ENCODE measurements at places on chromosomes 6 and 20.

DNA sequence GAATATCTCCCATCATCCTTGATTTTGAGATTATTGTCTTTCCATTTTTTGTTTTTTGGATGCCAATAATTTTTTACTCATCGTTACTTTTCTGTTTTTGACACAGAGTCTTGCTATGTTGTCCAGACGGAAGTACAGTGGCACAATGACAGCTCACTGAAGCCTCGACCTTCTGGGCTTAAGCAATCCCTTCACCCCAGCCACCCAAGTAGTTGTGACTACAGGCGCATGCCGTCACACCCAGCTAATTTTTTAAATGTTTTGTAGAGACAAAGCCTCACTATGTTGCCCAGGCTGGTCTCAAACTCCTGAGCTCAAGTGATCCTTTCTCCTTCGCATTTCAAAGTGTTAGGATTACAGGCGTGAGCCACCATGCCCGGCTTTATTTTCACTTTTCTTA is 602.4 kb upstream of the AGPAT4 start:
- DNase-seq: no peak

DNA sequence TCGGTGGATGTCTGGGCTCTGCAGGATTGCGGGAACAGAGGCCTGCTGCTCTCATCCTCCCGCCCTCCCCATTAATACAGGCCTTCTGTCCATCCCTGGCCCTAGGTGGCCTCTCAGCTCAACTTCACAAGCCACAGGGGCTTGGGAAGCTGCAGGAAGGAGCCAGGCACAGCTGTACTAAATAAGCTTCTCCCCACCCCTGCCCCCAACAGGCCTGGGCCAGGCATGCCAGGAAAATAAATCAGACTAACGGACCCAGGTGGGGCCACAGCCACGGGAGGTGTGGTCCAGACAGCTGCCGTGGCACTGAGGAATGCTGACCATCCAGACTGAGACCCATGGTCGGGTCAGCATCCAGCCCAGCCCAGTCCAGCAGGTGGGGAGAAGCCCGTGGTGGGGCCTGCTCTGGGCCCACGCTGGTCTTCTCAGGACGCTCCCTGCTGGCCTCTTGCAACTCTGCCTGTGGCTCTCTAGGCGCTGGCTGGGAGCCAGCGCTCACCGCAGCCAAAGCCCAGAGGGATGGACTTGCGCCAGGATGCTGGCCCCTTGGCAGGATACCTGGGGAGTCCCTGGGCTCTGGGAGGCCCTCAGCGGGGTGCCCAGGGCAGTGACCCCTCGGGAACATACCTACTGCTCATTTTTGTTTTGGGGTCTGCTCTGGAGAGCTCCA is 8.6 kb upstream of the YTHDF1 start:
- DNase-seq: no peak

- DNase-seq: no peak
These were observed 75.9 kb downstream of the ERMARD start for GRCh38 chr6:169827290-169827717.

GRCh38 chr6:133130863-133131262 is 110.3 kb upstream of the EYA4 start:
- no peak for DNase-seq

DNA sequence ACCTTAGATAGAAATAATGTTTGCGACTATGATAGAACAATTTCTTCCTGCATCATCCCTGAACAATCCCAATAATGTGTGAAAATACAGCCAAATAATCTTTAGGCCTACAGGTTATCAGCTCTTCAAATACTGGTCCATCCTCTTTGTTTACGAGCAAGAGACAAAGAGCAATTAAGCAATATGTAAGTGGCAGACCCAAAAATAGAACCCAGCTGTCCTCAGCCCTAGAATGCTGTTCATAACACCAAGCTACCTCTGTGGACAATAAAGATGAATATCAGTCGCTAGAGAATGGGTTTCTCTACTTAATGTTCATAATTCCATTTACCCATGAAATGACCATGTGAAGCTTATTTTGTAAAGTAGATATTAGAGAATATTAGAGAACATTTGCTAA is 28.4 kb upstream of the OSTM1 start:
- DNase-seq: no peak

DNA sequence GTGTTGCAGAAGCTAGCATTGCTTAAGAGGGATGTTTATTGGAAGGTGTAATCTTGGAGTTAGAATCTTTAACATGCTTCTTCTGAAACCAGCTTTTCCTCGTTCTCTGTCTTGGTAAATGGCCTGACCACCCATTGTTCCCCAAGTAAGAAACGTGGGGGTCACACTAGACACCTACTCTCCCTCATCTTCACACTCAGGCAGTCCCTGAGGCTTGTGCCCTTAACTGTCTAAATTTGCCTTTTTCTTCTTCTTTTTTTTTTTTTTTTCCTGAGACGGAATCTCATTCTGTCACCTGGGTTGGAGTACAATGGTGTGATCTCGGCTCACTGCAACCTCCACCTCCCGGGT is 16.2 kb upstream of the ARFGEF2 start:
- DNase-seq: no peak

- DNase-seq: no peak
These were observed 14.8 kb downstream of the PTPRK start for GRCh38 chr6:128505603-128506002.

- peak; percentile 66 for DNase-seq
These were observed at the start of gene POU3F2 for GRCh38 chr6:98834060-98835031. TSS of gene POU3F2 (plus strand) at chr6:98834574. CDS start at chr6:98834874, 300 bp downstream.

GRCh38 chr20:57966620-57967019 is 256.8 kb upstream of the PMEPA1 start:
- no peak for DNase-seq

- DNase-seq: peak; percentile 6
These were observed 538 bp upstream of the GRM1 start for GRCh38 chr6:146028252-146028795.

Measured in stimulated activated CD4-positive, alpha-beta T cell treated with anti-CD3 and anti-CD28 coated beads, Interleukin-1b, Interleukin-23, amount 100 ng/mL, for 48 hours (primary cell).